ACHN (cell line): ENCODE measurements at places on chromosomes 11 and 22.

- no peak for DNase-seq
Measured at GRCh38 chr11:9017773-9018172, 14.0 kb upstream of the NRIP3 start.

- no peak for DNase-seq
Measured at GRCh38 chr11:73866095-73866579, 10.5 kb downstream of the COA4 start.

DNA sequence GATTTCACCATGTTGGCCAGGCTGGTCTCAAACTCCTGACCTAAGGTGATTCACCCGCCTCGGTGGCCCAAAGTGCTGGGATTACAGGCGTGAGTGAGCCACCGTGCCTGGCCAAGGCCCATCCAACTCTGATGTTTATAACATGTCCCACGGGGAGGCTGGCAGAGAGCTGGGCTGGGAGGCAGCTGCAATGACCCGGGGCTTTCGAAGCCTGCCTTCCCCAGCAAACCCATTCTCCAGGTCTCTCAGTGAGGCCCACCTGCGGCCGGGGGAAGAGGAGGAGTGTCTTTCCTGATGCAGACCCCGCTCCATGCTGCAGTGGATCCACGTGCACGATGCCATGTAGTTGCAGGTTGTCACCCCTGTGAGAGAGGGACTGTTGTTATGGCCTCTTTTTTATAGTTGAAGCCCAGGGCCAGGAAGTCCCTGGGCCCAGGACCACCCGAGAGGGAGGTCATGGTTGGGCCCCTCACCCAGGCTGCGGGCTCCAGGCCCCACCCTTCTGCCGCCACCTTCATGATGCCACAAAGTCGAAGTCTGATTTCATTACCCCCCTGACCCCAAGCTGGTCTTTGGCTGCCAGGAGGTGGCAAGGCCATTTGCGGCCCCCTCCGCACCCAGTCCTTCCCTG lies 38.3 kb downstream of the KCNJ4 start:
- DNase-seq, result no peak

DNA sequence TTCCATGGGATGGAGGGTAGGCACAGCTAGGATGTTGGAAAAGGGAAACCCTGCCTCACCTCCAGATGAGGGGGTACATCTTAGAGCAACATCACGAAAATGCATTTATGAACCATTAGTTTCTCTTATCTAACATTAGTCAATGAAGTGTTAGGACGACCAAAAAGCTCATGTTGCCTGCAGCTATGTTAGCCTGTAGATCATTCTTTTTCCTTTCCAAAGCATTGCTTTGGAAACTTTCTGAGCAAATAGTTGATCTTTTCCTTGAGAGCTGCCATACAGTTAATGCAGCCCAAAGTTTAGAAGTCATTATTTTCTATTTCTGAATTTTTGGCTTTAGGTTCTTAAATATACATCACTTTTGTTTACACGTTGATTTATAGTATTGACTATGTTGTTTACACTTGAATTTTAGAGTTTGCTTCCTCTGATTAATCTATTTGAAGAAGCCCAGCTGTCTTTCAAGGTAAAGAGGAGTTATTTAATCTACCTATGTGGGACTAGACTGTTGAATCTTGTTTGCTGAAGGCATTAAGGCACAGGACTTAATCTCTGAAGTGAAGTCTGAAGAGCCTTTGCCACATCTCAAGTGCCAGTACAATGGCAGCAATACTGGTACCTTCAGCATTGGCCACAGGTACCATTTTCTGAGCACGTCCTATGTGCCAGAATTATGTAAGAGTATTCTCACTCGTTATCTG lies 11.0 kb downstream of the POU2AF3 start:
- no peak for DNase-seq

DNA sequence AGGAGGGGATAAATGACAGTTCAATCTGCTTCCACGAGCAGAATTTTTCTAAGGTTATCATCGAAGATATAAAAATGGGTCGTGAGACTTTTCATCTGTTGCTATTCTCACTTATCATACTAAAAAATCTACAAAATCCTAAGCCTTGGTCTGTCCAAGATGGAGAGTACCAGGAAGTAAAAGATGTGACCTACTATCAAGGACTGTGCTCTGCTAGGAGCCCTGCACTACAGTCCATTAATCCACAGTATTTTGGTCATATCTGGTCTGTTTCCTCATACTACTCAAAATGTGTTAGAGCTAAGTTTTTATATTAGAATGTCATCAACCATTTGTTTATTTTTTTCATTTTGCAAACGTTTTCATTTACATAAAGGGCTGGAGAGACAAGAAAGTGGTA lies 79.4 kb downstream of the DDIAS start:
- DNase-seq, result no peak

- DNase-seq, result peak; percentile 40
Measured at GRCh38 chr11:96052921-96053651, 129.2 kb upstream of the MTMR2 start.

GRCh38 chr22:49906799-49907290 lies 11.4 kb downstream of the ALG12 start:
- no peak for DNase-seq

DNA sequence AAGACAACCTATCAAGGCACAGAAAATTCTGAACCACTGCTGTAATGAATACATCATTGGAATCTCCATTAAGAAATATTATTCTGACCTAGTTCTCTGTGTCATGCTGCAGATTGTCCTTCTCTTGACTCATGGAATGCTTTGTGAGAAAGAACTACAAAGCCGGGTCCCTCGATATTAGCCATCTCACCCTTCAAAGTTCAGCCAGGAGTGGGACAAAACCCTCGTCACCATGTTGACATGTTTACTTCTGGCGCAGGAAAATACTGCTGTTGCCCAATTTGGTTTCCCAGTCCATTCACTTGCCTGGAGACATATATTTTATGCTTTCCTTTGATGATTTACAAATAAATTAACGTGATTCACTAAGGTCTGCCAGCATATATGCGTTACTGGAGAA lies 10.9 kb upstream of the WT1 start:
- no peak for DNase-seq

DNA sequence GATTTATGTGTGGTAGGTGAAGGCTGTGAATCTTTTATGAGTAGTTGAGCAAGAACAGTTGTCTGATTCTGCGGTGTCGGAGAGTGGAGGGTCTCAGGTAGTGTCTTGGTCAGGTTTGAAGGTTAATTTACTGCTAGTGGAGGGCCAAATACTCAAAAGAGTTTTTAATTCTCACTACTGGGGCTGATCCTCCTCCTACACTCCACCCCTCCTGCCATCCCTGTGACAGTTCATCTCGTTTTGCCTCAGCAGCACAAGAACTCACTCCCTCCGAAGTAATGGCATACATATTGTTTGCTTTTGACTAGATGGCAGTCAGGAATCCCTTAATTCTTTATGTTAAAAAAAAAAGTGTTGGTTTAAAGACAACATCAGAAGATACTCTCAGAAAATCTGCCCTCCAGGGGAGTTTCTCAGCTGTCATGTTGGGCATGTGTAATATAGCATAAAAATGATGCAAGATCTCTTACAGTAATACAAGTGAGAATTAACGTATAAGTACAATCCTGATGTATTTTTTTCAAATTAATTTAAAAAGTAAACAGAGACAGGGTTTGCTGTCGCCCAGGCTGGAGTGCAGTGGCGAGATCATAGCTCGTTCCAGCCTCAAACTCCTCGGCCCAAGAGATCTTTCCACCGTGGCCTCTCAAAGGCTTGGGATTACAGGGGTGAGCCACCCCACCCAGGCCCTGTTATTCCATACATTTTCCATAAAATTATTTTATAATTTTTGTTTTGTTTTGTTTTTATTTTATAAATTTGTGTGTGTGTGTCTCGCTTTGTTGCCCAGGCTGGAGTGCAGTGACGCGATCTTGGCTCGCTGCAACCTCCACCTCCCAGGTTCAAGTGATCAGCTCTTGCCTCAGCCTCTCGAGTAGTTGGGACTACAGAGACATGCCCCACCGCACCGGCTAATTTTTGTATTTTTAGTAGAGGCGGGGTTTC lies 1.3 kb downstream of the FAR1 start:
- no peak for DNase-seq

DNA sequence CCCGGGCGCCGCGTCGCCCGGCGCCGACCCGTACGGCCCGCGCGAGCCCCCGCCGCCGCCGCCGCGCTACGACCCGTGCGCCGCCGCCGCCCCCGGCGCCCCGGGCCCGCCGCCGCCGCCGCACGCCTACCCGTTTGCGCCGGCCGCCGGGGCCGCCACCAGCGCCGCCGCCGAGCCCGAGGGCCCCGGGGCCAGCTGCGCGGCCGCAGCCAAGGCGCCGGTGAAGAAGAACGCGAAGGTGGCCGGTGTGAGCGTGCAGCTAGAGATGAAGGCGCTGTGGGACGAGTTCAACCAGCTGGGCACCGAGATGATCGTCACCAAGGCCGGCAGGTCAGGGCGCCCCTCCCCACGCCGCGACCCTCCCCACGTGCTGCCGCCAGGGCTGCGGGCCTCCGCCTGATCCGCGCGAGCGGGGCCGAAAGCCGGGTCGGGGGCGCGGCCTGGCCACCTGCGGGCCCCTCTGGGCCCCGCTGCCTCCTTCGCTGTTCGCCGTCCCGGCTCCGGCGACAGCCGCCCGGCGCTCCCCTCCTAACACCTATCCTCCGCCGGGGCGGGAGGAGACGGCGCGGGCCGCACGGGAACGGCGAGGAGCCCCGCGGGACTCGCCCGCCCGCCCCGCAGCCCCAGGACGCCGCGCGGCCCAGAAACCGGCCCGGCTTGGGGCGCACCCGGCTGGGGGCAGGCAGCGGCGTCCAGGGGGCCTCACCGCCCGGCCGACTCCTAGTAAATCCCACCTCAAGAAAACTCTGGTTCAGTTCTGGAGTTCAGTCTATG lies 560 bp downstream of the TBX1 start:
- DNase-seq, result no peak

DNA sequence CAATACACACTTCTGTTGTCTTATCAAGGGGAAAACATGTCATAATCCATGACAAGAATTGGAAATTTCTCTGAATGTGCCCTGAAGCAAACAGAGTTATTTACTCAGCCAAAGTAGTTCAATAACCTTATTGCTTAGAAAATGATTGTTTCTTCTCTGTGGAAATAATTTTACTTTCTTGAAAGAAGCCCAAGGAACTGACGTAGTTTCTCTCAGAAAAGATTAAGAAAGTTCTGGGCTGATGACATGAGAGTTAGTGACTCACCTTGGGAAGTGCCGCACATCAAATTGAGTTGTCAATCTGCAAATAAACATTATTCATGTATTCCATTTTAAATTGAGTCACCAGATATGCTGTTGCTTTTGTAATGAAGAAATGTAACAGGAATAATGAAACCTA lies 418.6 kb upstream of the LRRC4C start:
- DNase-seq, result no peak

DNA sequence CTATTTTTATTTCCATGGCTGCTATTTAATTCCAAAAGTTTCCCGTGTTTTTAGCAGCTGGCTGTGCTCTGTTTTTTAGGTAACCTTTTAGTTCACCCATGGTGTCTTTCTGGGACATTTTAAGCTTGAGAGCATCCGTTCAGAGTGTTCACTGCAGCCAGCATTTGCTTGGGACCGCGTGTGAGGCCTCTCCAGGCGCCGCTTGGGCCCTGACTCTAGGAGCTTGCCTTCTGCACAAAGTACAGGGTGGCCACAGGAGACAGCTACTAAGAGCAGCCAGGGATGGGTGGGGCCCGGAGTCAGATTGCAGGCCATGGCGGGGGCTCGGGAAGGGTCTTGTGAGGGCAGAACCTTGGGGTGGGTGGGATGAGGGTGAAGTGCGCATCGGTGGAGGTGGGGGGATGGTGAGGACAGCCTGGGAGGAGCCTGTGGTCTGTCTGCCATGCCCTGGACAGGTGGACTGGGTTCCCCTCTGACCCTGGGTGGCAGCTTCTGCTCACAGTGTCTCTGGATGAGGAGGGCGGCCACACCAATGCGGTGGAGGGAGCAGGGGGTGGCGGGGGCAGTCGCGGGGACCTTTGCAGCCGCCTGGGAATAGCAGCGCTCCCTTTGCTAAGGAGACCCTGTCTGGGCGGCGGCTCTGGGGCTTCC lies 288.1 kb downstream of the TBC1D22A start:
- DNase-seq, result no peak

GRCh38 chr11:9153651-9154050 lies 62.3 kb upstream of the SCUBE2 start:
- no peak for DNase-seq

DNA sequence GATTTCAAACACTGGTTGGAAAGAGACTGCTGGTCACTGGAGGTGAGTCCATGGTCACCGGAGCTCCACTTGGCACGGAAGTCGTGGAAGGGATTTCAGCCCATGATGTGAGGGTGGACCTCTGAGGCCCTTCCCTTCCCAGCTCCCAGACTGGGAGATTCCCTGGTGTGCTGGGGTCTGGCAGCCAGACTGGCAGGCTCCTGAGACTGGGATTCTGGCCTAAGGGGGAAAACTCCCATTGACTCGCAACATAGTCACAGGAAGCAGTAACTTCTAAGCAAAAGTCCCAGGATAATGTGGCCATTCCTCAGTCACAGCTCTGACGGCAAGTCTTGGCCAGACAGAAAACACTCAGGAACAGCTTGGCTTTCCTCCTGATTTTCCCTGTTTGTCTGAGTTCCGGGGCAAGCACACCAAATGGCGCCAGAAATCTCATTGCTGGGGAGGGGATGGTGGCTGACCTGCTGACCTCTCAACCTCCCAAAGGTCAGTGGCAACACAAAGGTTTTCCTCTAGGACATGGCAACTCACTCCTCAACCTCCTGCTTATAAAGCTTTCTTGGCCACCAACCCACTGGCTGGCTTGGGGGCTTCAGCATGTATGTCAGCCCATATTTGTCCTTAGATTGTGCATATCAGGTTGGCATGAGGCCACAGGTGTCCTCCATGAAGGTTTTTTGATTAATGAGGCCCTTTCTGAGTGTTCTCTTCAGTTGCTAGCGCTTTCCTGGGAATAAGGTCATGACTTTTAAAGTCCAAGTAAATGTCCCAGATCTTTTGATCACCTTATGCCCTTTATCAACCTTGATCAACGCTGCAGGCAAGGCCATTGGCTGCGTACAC lies 99.5 kb downstream of the CCDC81 start:
- no peak for DNase-seq

- DNase-seq, result no peak
Measured at GRCh38 chr11:17766073-17766359, 31.4 kb downstream of the KCNC1 start.

DNA sequence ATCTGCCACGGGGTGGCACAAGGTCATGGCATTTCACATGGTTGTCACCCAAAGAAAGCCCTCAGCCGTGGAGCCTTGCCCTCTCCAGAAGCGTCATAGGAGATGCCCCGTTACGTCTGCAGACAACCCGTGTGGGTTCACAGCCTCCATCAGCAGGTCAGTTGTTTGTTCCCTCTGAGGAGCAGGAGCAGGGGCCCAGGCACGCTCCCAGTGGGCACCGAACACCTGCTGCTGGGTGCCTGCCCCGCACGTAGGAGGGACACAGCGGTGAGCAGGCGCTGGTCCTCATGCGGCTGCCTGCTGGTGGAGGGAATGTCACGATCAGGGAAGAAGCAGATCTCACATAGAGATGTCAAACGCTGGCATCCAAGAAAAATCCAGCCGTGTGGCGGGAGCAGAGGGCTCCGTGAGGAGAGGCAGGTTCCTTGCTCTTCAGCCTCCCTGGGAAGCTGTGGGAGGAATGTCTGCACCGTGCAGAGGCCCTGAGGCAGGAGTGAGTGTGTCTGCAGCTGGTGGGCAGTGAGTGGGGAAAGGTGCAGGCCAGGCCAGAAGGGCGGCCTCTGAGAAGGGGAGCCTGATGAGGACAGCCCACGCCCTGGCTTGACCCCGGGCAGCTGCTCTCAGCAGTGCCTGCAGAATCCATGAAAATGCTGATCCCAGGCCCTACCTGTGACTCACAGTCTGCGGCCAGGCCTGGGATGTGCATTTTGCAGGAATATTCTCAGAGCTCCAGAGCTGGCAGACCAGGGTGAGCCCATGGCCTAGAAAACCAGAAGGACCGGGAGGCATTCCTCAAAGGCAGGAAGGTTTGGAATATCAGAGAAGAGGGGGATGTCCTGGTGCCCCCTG lies 36.4 kb upstream of the TH start:
- no peak for DNase-seq

- DNase-seq, result peak; percentile 46
Measured at GRCh38 chr11:46918083-46918787, at the start of gene LRP4. LRP4 (minus strand) TSS chr11:46918550; CDS start chr11:46918379, 171 bp downstream.
